Hepatic stellate cell (primary cell): ENCODE measurements at places on chromosomes 7 and 10.
A peak's percentile ranks its signal among the peaks of the same experiment; 100 is the strongest.

DNA sequence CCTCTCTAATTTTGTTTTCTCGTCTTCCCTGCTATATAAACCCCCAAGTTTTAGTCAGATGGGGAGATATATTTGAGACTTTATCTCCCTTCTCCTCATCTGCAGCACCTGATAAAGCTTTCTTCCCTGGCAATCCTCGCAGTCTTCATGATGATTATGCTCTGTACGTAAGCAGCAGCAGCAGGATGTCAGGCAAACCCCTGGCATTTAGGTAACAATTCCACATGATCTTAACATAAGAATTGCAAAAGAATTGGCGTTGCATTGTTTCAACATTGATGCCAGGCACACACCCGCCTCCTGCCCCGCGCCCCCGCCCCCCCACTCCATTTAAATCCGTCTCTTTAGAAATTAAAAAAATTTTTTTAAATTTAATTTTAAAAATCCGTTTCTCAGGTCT, 6.1 kb downstream of the PKD1L1 start:
- DNase-seq = no peak

DNA sequence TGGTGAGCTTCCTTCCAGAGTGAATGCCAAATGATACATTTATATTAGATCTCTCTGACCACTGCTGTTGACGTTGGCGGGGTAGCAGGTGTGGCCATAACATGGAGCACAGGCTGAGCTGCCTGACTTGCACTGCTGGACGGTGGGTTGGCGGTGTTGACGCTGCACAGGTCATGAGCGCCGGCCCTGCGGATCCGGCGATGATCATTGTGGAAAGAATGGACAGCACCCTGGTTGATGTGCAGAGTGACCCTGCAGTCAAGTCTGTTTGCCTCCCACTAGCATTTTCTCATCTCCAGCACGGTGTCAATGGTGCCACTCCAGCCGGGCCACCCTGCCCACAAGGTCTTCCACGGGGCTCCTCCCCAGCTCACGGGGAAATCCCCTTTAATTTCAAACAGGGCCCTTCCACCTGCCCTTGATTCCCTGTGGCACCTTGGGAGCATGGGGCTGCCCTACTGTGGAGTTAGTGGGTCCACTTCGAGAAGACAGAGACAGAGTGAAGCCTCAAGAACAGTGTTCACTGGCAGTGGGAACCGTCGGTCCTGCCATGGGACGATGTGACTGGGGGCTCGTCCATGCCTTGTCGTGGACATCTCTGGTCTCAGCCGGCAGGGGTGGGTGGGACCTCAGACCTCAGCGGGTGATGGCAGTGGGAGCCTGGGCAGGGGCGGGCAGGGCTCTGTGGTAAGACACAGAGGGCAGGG, 613.5 kb downstream of the PTPRN2 start:
- DNase-seq = no peak

DNA sequence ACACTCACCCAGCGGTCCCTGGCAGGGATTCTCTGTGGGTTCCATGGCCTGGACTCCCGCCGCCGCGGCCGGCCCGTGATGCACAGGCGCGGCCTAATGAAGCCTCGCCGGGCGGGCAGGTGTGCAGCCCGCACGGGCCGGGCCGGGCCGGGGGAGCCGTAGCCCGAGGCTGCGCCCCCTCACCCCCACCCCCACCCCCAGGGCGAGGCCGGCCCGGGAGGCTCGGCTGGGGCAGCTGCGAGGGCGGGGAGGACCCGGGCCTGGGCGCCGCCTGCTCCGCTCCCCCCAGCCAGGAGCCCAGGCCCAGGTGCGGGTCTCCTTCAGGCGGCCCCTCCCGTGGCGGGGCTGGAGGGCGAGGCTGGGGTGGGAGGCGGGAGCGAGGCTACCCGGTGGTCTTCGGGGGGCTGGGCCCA, at the start of gene NOBOX:
Gene NOBOX (minus strand): TSS at position 45 of the 413 bp plus-strand sequence.
- DNase-seq = no peak

DNA sequence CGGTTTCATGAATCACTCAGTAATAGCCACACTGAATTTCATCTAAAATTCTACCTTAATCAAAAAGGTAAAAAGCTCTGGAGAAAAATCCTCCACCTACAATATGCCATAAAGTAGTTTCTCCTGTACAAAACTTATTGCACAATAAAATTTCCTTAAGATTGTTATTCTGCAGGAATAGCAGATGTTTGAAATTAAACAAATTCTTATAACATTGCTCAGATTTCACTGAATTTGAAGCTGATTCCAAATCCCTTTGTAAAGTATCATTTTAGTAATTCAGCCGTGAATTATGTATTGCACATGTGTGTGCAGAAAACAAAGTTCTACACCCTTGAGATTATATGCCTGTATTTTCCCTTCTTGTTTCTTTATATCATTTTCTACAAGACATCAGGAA, 123.8 kb downstream of the AMPH start:
- no peak for DNase-seq

DNA sequence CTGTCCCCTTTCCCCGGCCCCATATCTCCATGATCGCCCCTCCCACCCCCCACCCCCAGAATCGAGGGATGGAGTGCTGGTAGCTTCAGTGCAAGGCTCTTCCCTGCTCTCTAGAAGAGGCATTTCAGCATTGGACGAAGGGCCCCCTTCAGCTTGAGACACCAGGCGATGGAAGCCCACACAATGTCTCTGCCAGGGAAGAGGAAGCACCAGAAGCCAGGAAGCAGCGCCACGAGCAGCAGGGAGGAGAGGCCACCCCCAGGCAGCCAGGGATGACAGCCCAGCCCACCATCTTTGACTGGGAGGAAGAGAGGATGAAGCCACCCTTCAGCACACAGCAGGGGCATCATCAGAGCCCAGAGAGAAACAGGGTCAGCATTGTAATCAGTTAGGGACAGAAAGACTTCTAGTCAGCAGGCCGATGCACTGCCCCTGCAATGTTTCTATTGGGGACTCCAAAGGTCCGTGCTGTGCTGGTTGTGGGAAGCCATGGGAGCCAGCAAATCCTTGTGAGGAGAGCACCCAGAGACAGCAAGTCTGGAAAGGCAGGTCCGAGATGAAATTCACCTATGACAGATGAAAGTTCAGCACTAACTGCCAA, 15.7 kb downstream of the TMEM72 start:
- no peak for DNase-seq

DNA sequence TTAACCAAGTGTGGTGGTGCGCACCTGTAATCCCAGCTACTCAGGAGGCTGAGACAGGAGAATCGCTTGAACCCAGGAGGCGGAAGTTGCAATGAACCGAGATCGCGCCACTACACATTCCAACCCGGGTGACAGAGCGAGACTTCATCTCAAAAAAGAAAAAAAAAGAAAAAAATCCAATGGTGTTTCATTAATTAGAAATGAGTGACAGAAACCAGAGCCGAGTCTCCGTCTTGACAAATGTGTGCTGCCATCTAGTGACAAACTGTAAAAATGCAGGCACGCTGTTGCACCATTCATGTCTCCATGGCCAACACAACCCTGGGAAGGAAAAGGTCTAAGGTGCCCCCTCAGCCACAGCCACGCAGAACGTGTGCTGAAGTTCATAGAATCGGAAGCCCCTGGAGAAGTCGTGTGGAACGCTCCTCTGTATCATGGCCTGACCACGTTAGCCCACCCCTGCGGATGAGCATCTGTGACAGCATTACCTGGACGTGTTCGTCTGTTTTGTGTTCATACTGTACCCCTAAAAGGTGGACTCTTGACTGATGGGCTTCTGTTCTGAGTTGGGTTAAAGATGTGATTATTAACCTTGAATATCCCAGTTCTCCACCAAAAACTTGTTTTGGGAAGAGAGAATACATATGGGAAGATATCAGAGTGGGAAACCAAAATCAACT, 94.9 kb downstream of the LYZL2 start:
- peak; percentile 69 for DNase-seq

- DNase-seq = no peak
These were observed 32.5 kb upstream of the TNS3 start for GRCh38 chr7:47614450-47614849.

- no peak for DNase-seq
These were observed 205.5 kb upstream of the KLF14 start for GRCh38 chr7:130939321-130940095.

DNA sequence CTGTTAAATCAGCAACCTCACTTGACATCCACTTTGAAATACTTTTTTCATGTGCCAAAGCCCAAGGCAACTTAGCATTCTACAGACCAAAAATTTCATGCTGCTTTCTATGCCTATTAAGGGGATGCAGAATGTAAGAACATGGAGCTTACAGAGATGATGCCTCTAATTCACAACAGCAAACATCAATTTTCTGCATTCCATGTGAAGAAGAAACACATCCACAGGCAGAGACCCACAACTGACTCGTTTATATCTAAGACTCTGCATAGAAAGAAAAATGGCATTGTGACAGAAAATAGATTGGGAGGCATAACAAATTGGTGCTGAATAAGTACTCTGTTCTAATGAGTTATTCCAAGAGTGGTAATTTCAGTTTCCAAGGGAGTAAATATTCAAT, 107.6 kb downstream of the SGMS1 start:
- DNase-seq = no peak

DNA sequence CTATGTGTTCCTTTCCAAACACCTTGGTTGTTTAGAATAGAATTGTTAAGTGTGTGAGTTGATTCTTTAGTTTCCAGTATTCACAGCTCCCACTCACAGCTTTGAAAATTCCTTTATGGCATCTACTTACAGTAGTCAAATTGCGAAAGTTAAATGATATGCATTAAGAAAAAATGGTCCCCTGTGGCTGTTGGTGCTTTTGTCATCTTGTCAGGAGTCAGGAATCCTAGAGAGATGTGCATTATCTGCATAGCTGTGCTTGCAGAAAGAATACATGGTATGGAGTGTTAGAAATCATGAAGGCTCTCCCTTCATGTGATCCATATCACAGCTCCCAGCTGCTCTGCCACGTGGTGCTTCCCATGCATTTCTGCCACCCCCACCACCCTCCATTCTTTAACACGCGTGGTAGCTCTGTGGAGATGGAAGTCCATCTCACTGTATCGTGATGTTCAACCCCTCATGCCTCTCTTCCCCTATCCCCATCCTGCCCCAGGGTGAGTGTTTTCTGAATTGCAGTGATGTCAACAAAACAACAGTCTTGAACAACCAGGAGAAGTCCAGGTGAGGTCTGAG, 29.2 kb upstream of the CTTNBP2 start:
- DNase-seq = no peak

- DNase-seq = no peak
These were observed 13.9 kb upstream of the GDF10 start for GRCh38 chr10:47286116-47286505.

DNA sequence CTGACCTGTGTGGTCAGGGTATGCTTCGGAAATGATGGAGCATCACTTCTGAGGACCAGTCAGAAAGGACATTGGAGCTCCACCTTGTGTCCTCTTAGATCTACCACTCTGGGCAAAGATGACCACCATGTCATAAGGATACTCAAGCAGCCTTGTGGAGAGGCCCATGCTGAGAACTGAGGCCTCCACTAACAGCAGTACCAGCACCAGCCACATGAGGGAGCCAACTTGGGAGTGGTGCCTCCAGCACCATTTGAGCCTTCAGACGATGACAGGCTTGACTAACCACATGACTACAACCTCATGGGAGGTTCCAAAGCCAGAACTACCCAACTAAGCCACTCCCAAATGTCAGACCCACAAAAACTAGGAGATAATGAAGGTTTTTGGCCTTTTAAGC, 116.0 kb downstream of the NPTX2 start:
- peak; percentile 34 for DNase-seq

- DNase-seq = no peak
These were observed 626.9 kb downstream of the PARD3 start for GRCh38 chr10:34188221-34188620.

GRCh38 chr10:51629934-51630639, 69.3 kb downstream of the CSTF2T start:
- no peak for DNase-seq

- DNase-seq = no peak
These were observed 594 bp upstream of the RP9 start for GRCh38 chr7:33109758-33110238.
